ENCODE measurements at places on chromosomes 7 and 10.

- no peak for DNase-seq
Measured at GRCh38 chr10:64037071-64037661, 516.0 kb downstream of the REEP3 start.

DNA sequence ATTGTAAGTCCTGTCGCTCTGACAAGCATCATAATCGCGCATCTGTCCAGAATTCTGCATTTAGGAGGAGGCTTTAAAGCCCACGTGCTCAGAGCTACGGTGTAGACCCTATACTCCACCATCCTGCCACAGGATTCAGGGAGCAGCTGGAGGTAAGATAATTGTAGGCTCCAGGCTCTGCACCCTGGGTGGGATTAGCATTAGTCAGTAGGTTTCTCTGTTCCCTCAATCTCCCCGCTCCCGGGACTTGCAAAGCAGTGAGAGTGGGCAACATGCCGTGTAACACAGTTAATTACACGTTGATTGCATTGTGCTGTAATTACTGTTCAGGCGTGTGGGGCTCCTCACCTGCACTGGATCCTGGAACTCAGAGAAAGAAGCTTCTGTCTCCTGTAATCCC, 89.3 kb upstream of the CUX1 start:
- DNase-seq, result no peak

DNA sequence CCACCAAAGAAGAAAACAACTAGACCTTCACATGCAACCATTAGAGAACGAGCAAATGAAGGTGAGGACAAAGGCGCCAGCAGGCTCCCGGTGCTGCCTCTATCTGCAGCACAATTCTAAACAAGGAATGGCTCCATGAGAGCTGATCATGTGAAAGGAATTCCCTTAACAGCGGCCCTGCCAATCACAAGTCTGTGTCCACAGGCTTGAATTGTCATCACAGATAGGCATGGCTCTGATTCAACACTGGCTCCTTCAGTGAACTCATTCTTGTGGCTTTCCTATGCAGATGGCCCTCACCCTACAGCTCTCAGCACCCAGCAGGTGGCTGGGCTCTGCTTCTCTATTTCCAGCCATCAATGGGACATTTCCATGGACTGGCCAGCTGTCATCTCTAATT, 36.2 kb downstream of the LAMB1 start:
- DNase-seq, result no peak

GRCh38 chr10:73339436-73339835, 19.2 kb downstream of the CFAP70 start:
- no peak for DNase-seq

- DNase-seq, result no peak
Measured at GRCh38 chr10:31468536-31468859, 149.5 kb downstream of the ZEB1 start.

DNA sequence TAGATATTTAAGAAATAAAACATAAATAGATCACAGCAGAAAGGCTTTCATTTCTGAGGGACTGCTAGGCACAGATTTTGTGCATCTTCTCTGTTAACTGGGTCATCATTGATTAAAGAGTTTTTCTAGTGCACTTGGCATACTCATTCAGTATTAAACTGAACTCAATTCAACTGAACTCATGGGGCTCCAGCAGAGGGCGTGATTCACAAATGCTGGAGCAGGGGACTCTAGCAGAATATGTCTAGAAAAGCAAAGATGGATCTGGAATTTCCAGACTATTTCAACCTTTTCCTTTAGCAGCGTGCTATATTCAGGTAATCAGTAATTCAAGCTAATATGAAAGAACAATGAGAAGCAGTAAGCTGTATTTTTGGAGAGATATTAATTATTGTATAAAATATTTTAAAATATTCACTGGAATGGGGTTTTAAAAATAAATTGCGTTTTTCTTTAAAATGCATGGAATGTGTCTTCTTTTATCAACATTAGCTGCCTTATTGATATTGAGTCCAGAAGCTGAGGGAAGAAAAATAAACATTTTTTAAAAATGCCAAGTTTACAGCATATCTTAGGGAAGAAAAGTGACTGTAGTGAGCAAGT, 296.8 kb upstream of the CACNA2D1 start:
- no peak for DNase-seq

DNA sequence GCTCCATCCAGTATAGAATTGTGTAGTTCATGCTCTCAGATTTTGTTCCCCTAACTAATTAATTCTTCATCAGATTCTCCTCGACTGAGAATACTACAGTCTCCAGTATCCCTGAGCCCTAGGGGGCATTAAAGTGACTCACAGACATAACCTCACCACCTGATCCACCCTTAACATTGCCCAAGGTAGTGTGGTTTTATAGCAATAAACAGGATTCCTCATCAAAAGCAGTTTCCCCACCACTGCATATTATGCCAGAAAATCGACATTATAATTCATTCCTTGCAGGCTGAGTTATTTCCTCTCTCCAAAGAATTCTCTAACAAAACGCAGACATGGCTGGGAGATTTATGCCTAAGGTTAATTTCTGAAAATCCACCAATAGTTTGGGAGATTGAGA, 1402.5 kb upstream of the CELF2 start:
- no peak for DNase-seq

Data from activated CD4-positive, CD25-positive, alpha-beta regulatory T cell treated with anti-CD3 and anti-CD28 coated beads, Interleukin-2, amount 50 U/mL, for 16 hours (primary cell).